ENCODE measurements at places on chromosomes 5 and 9.

- DNase-seq: no peak
Measured at GRCh38 chr5:87151547-87151946, 116.1 kb upstream of the RASA1 start.

DNA sequence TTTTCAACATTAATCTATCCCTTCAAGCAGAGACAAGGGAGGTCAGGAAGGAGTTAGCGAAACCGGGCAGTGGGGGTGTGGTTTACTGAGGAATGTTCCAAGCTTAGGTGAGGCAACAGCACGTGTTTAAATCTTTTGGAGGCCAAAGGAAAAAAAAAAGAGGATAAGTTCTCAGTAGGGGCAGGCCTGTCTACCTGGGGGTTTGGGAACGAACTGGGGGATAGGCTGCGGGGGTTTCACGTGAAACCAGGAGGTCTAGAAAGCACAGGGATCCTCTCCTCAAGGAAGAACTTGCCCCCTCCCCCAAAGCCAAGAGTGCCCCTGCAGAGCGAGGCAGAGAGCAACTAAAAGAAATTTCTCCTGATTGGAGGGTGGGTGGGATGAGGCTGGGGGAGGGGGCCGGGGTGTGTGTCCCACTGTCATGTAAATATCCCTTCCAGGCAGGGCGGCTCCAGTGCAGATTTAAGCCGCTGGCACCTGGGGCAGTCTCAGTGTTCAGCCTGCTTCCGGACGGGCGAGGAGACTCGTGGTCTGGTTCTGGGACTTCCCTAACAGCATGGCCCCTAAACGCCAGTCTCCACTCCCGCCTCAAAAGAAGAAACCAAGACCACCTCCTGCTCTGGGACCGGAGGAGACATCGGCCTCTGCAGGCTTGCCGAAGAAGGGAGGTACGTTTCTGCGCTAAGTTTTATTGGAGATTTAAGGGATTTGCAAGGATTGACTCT is 5.5 kb upstream of the SET start:
- peak; percentile 16 for DNase-seq

DNA sequence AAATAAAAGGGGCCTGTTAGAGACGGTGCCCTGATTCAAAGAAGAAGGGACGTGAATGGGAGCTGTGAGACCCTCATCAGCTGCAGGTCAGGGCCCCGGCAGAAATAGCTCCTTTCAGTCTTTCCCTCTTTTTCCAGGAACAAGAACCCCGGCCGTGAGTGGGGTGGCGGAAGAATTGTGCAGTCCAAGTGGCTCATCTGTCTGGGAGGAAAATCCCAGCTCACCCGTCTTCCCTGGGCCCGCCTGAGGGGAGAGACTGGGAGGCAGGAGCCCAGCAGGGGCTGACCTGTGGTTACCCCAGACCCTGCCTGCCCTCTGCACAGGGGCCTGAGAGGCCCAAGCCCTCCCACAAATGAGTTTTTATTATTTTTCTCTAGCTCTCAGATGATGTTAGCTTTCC is 24.8 kb upstream of the CSF1R start:
- DNase-seq: no peak

- no peak for DNase-seq
Measured at GRCh38 chr9:76223749-76224340, 170.4 kb downstream of the RFK start.

GRCh38 chr5:128213340-128213739 is 129.8 kb downstream of the SLC12A2 start:
- no peak for DNase-seq

DNA sequence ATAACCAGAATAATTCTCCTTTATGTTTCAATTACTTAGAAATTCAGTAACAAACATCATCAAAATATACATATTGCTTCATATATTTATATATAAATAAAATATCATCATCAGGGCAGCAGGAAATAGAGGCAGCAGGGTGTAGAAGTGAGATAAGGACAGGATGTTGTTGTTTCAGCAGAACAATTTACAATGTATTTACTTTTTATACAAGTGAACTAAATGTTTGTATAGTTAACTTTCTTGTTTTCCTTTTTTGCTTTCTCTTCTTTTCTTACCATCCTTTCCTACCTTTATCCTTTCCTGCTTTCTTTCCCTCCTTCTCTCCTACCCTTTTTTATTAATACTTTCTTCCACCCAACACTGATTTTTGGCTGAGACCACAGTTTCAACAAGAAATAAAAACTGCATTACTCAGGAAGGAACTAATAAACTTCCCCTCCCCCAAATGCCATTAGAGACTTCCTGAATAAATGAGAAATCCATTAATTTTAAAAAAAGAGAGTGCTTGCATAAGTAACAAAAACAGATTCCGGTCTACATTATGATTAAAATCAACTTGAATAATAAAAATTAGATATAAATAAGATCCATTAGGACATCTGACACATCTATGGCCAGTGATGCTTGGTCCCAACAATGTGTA is 159.8 kb upstream of the ACOT12 start:
- no peak for DNase-seq

GRCh38 chr5:59487772-59488729 is 405.5 kb downstream of the PDE4D start:
- no peak for DNase-seq

DNA sequence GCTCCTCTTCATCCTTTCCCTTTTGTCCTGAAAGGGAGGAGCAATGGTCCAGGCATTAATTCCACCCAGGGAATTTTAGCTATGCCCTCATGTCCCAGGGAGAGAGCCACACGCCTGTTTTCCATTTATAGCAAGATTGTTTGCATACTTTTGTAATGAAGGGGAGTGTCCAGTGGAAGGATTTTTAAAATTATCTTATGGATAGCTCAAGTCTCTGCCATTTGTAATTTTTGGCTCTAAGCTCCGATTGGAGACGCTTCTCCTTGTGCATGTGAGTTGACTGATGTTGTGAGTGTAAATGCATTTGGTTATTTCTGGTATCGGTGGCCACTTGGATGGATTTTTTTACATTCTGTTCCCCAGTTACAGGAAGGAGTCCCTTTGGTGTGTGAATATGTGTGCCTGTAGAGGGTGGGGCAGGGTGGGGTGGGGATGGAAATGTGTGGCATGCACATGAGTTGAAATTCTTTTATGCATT is 7.2 kb upstream of the RPL26L1 start:
- DNase-seq: no peak

- no peak for DNase-seq
Measured at GRCh38 chr9:133253268-133253667, 21.7 kb downstream of the ABO start.

GRCh38 chr9:114282507-114282906 is 40.4 kb upstream of the ORM1 start:
- DNase-seq: no peak

- no peak for DNase-seq
Measured at GRCh38 chr5:9324348-9325077, 221.4 kb downstream of the SEMA5A start.

- no peak for DNase-seq
Measured at GRCh38 chr9:134216449-134216951, 52.1 kb upstream of the RNU6ATAC start.

DNA sequence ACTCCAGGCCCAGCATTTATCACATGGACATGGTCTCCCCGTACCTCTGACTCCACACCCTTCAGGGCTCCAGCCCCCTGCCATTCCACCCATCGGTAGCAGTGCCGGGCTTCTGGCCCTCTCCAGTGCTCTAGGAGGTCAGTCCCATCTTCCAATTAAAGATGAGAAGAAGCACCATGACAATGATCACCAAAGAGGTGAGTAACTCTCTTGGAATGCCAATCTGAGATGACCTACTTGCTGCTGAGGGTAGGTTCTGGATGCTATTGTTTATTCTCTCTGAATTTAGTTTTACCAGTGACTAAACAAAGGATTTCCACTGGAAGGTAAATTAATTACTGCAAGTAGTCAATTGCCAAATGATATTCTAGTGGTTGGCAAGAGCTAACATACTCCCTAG is 80.8 kb downstream of the TLE4 start:
- no peak for DNase-seq

DNA sequence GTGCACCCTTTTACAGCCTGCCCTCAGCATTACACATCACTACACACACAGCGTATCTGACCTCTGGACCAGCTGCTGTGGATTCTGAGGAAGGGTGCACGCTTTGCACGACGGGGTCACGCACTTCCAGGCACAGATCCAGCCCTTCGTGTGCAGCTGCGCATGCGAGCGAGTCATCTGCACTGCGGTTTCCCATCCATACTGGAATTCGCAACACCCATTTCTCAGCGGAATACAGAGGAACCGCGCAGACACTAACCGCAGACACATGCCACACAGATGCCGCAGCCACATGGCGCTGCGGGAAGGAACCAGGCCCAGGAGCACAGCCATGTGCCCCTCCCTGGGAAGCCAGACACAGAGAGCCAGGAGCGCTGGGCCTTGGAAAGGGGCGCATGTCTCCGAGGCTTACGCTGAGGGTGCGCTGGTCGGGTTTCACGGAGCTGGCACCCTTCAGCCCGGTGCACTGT is 43.5 kb downstream of the PNPLA7 start:
- DNase-seq: no peak

GRCh38 chr9:129910628-129911567 is 75.6 kb downstream of the USP20 start:
- no peak for DNase-seq

DNA sequence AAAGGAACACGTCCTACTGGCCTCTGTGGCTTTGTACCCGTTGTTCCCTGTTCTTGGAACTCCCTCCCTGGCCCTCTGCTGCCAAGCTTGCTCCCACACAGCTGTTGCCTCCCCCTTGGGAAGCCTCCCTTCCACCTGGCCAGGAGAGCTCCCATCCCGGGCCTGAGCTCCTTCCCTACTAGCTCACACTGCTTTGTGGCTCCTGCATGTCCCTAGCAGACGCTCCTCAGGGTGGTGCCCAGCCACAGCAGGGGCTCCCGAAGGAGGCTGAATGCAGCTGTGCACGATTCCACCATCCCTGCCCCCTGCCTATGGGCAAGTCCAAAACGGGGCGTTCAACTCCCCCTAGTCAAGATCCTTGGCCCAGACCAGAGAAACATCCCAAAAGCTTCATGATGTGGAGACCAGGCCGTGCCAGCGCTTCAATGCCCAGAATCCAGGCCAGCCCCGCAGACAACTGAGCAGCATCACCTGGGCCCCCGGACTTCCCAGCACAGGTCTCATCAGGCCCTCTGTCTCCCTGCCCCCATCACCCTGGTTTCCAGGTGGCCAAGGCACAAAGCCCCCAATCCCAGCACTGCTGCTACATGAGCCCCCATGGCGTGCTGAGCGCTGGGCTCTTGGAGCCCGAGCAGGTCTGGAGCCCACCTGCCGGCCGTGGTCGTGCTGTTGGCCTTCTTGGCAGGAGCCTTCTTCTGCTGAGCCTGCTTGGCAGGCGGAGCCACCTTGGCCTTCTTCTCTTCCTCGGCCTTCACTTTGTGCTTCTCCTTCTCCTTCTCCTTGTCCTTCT is 14.3 kb downstream of the BRD3OS start:
- DNase-seq: no peak

DNA sequence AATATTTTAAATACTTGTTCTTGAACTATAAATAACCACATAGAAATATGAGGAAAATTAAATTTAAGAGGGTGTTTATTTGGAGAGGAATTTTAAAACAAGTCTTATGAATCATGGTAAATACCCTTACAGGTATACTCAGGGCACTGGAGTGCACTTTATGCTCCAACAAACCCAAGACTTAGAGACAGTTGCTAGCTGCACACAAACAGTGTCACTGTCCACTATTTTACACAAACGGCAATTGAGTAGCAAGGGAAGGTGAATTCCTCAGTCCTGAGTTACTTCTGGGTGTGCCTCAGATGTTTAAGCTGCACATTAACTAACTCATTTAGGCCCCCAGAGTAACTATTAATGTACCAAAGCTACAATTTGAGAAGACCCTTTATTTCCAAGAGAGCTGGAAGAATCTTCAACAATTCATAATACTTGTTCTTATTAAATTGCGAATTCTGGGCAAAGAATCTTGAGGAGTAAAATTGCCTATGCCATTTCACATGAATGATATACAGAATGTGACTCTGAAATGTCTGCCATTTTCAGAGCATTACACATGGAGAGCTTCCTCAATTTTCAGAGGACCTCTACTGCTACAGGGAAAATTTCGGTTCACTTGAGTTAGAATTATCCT is 371.2 kb downstream of the PDE4D start:
- DNase-seq: no peak

- DNase-seq: no peak
Measured at GRCh38 chr9:73423891-73424290, 272.2 kb downstream of the ANXA1 start.

GRCh38 chr9:134066913-134067851 is 644 bp downstream of the BRD3 start:
- DNase-seq: no peak

DNA sequence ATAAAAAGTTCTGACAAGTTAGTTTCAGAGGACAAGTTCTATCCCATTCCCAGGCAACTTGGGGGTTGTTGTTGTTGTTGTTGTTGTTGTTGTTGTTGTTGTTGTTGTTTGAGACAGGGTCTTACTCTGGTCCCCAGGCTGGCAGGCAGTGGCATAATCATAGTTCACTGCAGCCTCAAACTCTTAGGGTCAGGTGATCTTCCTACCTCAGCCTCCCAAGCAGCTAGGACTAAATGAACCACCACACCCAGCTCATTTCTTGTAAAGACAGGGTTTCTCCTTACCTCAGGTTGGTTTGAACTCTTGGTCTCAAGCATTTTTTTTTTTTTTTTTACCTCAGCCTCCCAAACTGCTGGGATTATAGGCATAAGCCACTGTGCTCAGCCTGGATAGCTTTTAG is 15.3 kb downstream of the PPP1R2B start:
- no peak for DNase-seq

- no peak for DNase-seq
Measured at GRCh38 chr9:136028760-136029470, 66.2 kb downstream of the NACC2 start.

- DNase-seq: no peak
Measured at GRCh38 chr5:179192891-179193470, 132.8 kb downstream of the ZNF354C start.

DNA sequence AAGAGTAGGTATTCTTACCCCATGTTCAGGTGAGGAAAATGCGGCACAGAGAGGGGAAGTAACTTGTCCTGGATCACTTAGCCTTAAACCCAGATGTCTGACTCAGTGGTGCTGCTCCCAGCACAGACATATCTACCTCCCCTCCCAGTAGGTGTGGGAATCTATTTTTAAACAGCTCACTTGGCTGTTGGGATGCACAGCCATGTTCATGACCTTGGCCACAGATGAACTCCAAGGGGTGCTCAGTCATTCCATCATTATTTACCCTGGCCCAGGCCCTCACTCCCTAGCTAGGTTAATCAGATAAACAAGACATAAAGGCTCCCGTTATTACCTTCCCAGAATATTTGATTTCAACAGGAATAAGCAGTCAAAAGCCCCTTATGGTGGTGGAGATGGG is 88.4 kb upstream of the IQGAP2 start:
- no peak for DNase-seq

- DNase-seq: no peak
Measured at GRCh38 chr5:112931473-112931872, 9.4 kb upstream of the REEP5 start.

DNA sequence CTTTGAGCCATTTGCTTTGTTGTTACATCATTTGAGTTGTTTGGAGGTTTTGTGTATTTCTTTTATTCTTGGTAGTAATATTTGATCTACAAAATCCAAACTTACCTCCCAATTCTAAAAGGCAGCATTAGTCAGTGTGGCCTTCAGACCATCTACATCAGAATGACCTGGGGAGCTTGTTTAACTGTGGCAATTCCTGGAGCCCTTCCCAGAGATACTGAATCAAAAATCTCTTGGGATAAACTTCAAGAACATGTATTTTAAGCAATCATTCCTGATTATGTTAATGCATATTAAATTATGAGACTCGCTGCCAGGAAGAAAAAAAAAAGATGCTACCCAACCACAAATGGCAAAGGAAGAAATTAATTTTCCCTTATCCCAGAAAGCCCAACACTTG is 268.9 kb upstream of the PDE4D start:
- no peak for DNase-seq

Data from stimulated activated CD8-positive, alpha-beta memory T cell treated with anti-CD3 and anti-CD28 coated beads, Interleukin-2, amount 100 ng/mL, for 1 hour (primary cell).